ENCODE measurements at places on chromosomes 2 and 18. TPM values are rescaled to one million over a fixed set of nuclear protein-coding genes. Genes with fewer than 3 reads are reported as not detected.

DNA sequence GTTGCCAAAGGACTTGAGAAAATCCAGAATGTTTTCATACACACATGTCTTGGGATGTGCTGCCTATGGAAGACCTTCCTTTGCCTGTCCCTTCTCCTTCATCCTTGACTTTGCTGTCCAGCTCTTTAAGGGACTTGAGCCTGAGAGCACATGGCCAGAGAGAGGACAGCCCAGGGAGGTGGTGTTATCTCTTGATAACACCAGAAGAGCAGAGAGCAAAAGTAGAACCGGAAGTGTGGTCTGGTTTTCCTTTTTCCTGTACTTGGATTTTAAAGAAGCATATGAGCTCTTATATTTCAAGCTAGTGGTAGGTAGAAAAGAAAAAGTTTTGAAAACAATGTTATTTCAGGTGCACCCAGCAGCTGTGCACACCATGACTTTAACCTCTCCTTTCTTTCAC is 94.1 kb upstream of the ZNF532 start:
- DNase-seq: no peak

DNA sequence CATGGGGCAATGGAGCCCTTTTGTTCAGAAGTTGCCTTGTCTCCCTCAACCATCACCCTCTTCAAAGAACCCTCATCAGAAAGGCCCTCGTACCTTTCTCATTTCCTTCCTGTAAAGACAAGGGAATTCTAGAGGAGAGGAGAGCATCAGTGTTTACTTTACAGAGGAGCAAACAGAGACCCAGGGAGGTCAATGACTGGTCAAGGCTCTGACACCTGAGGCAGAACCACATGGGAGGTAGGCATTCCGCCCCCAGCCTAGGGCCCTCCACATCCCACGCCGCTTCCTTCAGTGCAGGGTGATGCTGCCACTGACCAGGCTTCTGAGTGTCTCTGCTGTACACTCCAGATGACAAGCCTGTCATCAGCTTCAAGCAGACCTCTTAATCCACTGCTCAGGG is 104.7 kb downstream of the NRP2 start:
- DNase-seq: no peak

- DNase-seq: no peak
Observed at GRCh38 chr2:174692256-174692919, 71.9 kb downstream of the CHRNA1 start.

GRCh38 chr18:79334496-79335233 is 61.1 kb upstream of the NFATC1 start:
- no peak for DNase-seq

DNA sequence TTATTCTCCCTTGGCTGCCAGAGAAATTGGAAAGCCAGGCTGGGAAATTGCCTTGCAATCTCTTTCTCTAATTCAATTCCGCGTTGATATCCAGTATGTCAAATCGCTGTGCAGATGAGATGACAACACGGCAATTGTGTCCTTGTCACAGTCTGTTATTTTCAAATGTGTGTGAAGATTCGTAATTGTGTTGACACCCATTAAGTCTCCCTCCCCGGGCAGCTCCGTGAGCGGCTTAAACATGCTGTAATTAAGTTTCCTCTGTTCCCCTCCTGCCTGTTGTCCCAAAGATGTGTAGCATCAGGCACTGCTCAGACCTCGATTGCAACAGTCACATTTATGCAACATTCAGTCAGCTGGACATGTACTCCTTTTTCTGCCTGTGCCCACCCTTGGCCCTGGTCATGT is 209.5 kb downstream of the LPIN1 start:
- no peak for DNase-seq

DNA sequence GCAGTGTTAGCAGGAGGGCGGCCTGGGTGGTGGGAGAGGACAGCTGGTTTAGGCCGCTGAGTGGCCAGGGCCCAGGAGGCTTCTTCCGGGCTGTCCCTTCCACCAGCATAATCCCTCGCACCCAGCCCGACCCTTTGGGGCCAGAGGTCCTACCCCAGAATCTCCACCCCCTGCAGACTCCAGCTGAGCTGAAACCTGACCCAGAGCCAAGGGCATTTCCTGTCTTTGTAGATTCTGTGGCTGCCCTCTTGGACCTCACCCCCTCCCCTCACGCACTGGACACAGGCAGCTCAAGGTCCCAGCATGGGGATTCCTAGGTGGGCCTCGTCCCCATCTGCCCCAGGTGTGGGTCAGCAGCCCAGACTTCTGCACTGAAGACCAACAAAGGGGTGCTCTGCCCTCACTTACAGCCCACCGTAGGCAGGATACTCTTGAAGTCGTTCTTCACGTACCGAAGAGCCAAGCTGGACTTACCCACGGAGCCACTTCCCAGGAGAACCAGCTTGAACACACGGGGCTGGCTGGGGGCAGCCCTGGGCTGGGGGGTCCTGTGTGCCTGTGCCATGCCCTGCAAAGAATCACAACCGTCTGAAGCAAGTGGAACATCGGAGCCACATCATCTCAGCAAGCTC is 4.8 kb downstream of the RAB17 start:
- no peak for DNase-seq

DNA sequence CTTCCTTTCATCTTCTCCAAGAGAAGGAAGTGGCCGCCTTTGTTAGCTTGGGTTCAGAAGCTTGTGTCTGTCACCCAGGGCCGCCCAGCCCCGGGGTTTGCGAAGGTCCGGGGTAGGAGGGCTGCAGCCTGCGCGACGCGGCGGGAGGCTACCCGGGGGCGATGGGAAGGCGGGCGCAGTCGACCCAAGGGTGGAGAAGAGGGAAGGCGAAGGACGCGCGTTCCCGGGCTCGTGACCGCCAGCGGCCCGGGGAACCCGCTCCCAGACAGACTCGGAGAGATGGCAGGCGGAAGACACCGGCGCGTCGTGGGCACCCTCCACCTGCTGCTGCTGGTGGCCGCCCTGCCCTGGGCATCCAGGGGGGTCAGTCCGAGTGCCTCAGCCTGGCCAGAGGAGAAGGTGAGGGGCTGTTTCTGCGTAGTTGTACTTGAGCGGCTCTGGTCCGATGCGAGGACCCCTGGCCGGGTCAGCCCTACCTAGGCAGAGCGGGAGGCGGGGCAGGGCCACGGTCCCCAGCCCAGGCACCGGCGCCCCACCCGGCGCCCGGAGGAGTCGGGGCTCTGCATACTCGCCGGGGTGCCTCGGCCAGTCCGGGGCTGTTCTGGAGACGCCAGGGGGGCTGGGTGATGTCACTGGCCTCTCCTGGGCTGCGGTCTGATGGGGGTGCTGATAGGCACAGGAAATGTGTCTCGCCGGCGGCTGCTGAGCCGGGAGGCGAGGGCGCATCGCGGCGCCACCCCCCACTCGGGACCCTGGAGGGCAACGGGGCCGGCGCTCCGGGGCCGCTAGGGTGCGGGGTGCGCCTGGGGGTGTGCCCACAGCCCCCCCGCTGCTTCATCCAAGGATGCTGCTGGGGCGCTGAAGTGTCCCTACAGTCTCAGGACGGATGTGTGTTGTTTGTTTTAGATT is at the start of gene QPCT:
QPCT (plus strand) TSS at position 178 of the 909 bp plus-strand sequence; CDS start at position 280, 102 bp downstream.
- DNase-seq: peak; percentile 80

- peak; percentile 34 for DNase-seq
Observed at GRCh38 chr18:46555724-46556123, 101.3 kb downstream of the LOXHD1 start.

GRCh38 chr18:31317860-31318259 is at the start of gene DSG1:
Gene DSG1, plus strand, starts transcription at chr18:31318160. Its CDS starts 141 bp downstream, at chr18:31318301.
- no peak for DNase-seq

DNA sequence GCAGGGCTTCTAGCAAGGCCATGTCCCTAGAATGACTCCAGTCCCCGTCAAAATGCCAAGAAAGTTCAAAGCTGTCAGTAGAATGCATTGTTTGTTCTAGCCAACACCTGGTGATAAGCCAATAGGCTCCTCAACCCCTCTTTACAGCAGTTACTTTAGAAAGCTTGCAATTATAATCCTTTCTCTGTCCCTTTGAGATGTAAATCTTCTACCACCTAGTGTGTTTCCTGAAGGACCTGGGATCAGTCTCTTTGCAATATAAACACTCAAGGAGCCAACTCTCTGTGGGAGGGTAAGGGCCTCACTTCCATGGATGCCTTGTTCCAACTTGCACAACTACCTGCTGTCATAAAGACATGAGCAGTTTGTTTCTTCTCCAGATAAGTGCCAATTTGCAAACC is 301.8 kb downstream of the NBAS start:
- DNase-seq: no peak

GRCh38 chr2:170862286-170862902 is 45.7 kb downstream of the GAD1 start:
- DNase-seq: no peak

DNA sequence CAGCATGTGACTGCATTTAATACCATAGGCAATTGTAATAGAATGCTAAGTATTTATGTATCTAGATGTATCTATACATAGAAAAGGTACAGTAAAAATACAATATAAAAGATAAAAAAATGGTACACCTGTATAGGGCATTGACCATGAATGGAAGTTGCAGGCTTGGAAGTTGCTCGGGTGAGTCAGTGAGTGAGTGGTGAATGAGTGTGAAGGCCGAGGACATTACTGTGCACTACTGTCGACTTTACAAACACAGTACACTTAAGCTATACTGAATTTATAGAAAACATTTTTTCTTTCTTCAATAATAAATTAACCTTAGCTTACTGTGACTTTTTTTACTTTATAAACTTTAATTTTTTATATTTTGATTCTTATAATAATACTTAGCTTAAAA is 8.9 kb downstream of the DIS3L2 start:
- DNase-seq: no peak

DNA sequence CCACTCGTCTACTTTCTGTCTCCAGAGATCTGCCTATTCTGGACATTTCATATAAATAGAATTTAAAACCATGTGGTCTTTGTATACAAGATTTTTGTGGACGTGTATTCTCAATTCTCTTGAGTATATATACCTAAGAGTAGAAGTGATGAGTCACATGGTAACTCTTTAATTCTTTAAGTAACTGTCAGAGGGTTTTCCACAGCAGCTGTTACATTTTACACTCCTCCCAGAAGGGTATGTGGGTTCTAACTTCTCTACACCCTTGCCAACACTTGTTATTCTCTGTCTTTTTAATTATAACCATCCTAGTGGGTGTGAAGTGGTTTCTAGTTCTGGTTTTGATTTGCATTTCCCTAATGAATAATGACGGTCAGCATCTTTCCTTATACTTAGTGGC is 70.9 kb downstream of the MAP3K20 start:
- DNase-seq: no peak

DNA sequence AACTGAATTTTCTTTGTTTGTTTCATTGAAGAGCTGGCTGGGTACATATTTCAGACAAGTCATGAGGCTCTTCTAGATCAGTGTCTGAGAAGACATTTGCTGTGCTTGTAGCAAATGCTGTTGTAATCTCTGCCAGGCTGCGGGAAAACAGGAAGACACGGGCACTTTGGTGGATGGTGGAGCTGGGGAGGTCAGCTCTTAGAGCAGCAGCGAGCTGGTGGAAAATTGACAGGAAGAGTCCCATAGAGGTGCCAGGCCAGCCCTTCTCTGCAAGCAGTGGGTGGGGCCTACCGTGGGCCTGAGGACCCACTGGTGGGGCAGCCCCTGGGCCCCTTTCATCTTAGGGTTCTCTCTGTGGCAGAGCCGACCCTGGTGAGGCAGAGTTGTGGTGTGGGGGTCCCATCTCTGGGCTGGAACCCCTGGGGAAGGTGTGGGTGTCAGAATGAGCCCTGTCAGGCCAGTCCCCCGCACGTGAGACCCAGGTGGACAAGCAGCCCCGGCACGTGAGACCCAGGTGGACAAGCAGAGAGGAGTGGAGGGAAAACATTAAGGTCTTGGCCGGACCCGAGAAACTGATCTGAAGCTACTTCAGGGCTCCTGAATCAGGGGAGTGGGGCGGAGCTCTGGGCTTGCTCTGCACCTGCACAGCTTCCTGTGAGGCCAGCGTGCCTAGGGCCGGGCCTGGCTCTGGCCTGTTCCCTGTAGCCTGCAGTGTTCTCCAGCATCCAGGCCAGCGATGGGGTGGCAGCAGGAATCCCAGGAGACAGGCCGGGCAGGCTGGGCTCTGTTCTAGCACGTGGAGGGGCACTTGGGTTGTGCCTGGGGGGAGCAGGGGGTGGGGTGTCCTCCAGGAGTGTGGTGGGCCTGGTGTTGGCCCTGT is 273.5 kb upstream of the HDAC4 start:
- DNase-seq: no peak

GRCh38 chr2:144329472-144329871 is 190.4 kb downstream of the ZEB2 start:
- DNase-seq: no peak

DNA sequence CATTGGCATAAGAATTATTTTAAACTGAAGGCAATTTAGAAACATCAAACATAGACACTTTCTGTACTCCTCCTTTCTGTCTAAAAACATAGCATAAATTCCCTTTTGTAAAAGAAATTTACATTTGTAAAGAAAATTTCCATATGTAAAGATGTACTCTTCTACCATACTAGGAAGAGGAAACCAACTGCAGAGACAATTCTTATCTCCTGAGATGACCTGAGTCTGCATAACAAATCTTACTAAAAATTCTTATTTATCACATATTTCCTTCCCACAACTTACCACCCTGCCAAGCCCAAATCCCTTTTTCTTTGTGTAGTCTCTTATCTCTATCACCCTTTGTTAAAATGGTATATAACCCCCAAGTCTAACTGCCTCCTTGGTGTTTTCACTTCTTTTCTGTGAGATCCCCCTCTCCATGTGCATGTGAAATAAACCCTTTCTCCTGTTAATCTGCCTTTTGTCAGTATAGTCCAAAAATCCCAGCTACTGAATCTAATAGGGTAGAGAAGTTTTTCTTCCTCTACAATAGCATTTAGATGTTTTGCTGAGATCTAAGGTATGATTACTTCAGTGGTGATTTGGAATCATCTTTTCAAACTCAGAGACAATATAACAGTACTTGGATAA is 81.0 kb downstream of the CHN1 start:
- no peak for DNase-seq

- DNase-seq: peak; percentile 91
Observed at GRCh38 chr2:30231996-30232800, 864 bp downstream of the LBH start.

GRCh38 chr2:207337234-207338219 is 171.8 kb upstream of the KLF7 start:
- DNase-seq: peak; percentile 26

REG3G gene
- total RNA-seq: not detected

LYPD1 gene
- not detected for total RNA-seq

FSHR gene
- not detected for total RNA-seq

RHOB gene
- total RNA-seq: 50.8 TPM

TWSG1 gene
- total RNA-seq: 3.4 TPM

NDUFV2 gene
- 188 TPM for total RNA-seq

ARHGEF33 gene
- 0.27 TPM for total RNA-seq

PARD3B gene
- total RNA-seq: 0.45 TPM

RTP5 gene
- 1.7 TPM for total RNA-seq

CAPN14 gene
- total RNA-seq: 0.33 TPM

PPM1B gene
- 79.9 TPM for total RNA-seq

TLX2 gene
- not detected for total RNA-seq

PDE11A gene
- total RNA-seq: not detected
